ENCODE measurements at places on chromosomes 7 and 10.
A peak's percentile ranks its signal among the peaks of the same experiment; 100 is the strongest.

DNA sequence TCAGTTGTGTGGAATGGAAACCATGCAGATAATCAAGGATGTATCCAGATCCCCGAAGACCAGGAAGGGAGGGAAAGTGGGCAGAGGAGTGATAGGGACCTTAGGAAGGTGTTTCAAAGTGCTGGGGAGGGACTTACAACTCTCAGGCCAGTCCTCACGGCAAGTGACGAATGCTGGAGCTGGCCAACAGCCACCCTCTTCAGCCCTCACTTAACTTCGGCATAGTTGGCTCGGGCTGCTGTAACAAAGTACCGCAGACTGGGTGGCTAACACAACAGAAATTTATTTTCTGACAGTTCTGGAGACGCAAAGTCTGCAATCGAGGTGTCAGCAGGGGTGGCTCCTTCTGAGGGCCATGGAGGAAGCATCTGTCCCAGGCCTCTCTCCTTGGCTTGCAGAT is 265.9 kb upstream of the YAE1 start:
- no peak for DNase-seq

GRCh38 chr10:80131499-80131901 is 1.0 kb upstream of the PLAC9 start:
- DNase-seq = no peak

DNA sequence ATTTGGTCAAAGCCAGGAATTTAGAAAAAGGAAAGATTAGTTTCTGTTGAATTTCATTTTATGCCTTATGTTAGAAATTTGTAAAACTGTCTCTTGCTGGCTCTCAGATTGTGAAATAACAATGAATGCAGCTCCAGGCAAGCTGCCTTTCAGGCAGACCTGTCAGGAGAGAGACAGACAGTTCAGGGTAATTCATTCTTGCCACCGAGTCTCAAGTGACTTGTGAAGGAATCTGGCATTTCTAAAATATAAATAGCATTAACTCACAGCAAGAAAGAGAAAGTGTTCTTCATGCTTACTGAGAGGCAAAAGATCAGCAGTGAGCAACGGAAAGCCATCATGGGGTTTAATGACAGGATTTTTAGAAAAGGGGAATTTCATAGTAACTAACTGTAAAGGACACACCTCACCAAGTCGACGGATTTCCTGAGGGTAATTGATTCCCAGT is 442.3 kb upstream of the AKR1E2 start:
- no peak for DNase-seq

- DNase-seq = no peak
Measured at GRCh38 chr7:87497482-87497881, 22.0 kb upstream of the ABCB4 start.

DNA sequence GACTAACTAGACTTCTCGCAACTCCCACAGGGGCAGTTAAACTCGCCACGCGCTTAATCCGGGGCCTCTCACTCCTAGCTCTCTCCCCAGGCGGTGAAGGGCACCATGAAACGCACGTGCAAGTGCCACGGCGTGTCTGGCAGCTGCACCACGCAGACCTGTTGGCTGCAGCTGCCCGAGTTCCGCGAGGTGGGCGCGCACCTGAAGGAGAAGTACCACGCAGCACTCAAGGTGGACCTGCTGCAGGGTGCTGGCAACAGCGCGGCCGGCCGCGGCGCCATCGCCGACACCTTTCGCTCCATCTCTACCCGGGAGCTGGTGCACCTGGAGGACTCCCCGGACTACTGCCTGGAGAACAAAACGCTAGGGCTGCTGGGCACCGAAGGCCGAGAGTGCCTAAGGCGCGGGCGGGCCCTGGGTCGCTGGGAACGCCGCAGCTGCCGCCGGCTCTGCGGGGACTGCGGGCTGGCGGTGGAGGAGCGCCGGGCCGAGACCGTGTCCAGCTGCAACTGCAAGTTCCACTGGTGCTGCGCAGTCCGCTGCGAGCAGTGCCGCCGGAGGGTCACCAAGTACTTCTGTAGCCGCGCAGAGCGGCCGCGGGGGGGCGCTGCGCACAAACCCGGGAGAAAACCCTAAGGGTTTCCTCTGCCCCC is 19.5 kb downstream of the WNT8B start:
- no peak for DNase-seq

DNA sequence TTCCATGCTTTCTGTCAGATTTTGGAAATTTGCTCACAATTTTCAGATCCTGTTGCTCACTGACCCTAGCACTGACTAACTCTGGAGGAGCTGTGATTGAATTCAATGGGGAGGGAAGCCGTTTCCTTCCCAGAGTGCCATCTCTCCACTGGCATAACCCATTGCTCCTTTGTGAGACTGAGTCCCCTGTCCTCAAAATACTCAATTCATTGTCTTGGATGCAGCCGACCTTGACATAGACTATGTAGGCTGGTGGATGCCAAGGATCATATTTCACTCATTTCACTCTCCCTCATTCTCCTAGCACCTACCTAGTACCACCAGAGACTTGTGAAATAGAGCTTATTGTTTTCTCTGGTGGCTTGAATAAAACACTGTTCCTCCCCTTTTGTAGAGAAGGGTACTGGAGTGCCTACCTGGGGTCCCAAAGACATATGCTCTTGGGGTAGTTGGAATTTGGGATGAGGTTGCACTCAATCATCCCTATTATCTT is 511.3 kb upstream of the ZMIZ1 start:
- no peak for DNase-seq

GRCh38 chr10:71974489-71975021 is 10.4 kb downstream of the CHST3 start:
- peak; percentile 41 for DNase-seq

- no peak for DNase-seq
Measured at GRCh38 chr10:130177250-130177649, 41.1 kb downstream of the GLRX3 start.

- no peak for DNase-seq
Measured at GRCh38 chr10:22712211-22712955, 2.0 kb downstream of the PIP4K2A start.

DNA sequence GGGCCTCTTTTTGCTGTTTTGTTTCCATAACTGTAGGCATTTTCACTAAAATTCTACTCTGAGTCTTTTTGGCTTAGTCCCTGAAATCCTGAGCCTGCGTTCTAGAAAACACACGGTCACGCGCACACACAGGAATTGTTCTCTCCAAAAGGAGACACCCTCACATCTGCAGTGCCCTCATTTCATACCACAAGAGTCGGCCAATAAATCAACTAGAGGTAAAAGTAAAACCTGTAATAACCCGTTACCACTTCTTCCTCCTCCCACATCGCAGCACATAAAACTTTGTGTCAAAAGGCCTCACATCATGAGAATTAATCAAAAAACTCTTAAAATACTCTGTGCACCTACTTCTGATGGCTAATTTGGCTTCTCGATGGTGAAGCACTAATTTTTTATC is 133.3 kb upstream of the MGMT start:
- DNase-seq = no peak

DNA sequence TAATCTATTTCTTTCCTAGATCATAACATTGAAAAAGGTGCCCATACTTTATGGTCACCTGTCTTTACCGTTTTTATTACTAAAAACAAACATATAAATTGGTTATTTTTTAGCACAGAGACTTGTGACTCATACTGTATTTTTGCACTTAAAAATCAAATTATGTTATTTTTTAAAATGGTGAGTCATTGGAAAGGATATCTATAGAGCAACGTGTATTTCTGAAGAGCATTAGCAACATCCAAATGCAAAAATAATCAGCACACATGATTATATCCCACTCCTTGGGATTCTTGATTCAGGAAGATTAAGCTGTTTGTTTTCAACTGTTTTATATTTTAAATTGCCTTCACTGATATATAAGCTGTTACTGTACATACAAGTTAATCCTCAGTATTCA is 40.7 kb upstream of the FMC1 start:
- no peak for DNase-seq

- no peak for DNase-seq
Measured at GRCh38 chr7:140767418-140767817, 70.9 kb downstream of the NDUFB2 start.

DNA sequence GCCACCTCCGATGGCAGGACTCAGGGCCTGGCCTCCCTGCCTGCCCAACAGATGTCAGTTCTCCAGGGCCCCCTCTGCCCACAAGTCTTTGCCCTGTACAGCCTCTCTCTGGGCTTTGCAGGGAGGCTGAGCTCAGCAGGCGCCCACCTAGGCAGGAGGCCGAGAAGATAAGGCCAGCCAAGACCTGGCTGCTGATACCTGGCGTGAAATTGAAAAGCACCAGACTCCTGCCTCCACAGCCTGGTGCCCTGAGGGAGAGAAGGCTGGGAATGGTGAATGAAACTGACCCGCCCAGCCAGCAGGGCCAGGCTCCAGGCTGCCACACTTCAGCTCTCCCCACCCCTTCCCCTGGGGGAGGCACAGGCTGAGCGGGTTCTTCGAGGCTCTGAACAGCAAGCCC is 145.8 kb downstream of the CDH23 start:
- no peak for DNase-seq

DNA sequence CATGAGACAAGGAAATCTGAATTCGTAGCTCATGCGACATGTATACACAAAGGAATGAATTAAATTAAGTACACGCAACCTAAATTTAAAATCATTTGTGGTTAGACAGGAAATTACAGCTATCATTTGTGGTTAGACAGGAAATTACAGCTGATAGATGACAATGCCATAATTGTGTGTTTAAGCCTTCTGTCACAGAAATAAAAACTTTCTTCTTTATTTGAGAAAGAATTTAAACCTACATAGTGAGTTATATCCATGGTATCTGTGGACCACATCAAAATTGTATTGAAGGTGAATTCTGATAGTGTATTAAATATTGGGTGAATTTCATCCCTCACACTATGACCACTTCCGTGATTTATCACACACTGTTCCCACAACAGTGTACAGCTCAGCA is 362.9 kb downstream of the MAGI2 start:
- no peak for DNase-seq

DNA sequence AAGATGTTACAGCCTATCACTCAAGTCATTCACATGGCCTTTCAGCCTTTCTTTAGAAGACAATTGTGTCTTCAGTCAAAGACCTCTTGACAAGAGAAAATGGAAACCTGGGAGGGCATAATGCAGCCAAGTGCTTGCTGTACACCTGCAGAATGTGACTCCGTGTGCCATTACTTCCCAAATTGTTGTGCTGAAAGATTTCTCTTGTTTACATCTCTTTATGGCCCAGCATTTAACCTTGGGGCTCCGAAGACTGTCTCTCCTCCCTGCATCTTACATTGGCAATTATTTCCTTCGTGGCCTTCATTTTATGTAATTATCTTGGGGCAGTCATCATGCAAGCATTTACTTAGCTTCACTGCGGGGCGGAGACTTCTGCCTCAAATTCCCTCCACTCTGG is 287.0 kb downstream of the TCF7L2 start:
- no peak for DNase-seq

- no peak for DNase-seq
Measured at GRCh38 chr7:21996641-21997040, 50.9 kb upstream of the CDCA7L start.

DNA sequence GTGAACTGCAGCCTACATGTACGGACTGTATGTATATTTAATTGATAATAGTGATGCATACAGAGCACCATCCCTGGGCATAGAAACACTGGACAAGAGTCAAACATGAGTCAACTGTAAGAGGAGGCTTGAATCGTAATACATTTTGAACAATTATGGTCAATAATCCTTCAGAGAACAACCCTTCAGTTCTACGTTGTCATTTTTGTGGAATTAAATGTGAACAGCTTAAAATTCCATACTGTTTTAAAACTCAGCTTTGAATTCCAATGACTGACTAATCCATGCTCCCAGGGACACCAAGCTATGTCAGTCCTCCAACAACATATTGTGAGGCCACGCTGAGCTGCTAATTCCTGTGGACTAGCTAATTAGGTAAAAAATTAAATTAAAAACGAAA is 41.5 kb upstream of the KMT2E start:
- no peak for DNase-seq

GRCh38 chr7:65453341-65454030 is 79.8 kb downstream of the ZNF92 start:
- no peak for DNase-seq

- no peak for DNase-seq
Measured at GRCh38 chr7:42926204-42926603, 5.8 kb downstream of the PSMA2 start.

- no peak for DNase-seq
Measured at GRCh38 chr7:100397315-100398081, 24.2 kb downstream of the PILRA start.

DNA sequence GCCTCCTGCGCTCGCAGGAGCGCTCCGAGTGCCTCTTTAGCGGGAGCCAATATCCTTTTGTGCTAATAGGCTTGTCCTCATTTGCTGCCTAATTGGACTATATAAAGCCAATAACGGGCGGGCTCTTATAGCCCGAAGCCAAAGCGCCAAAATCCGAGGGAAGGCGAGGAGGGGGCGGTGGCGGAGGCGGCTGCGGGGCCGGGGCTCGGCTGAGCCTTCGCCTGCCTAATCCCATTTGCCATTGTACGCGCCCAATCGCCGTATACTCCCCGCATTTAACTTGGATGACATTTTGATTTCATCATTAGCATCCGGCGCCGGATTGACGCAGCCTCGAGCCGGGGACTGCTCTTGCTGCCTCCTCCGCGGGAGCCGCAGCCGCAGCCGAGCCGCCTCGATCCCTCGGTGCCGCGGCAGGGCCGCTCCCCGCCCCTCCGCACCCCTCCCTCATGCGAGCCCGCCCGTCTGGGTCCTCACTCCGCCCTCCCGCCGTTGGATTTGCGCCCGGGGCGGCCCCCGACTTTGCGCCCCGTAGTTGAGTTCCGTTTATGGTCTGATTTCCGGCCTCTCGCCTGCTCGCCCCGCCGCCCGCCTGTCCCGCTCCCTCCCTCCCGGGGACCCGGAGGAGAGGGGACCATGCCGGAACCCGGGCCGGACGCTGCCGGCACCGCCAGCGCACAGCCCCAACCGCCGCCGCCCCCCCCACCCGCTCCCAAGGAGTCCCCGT is at the start of gene HMX3:
Gene HMX3, plus strand, starts transcription at position 556 of the 727 bp plus-strand sequence. Its CDS starts 81 bp downstream, at position 637.
- no peak for DNase-seq

DNA sequence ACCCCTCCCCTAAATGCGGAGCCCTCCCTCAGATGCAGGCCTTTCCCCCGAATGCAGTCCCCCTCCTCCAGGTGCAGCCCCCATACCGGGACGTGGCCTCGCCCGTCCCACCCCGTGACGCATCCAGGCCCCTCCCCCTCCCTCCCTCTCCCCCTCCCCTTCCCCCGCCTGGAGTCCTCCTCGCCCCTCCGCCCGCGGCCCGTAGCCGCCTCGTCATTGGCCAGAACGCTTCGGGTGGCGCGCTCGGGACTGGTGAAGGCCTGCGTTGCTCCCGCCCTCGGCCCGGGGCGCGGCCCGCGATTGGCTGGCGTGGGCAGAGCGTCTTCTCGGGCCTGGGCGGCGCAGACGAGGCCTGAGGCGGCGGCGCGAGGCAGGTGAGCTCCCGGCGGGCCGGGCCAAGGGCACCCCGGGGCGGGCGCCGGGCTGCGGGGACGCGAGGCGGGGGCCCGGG is 16.0 kb upstream of the SUN1 start:
- DNase-seq = peak; percentile 92

GRCh38 chr7:130273081-130273932 is 6.6 kb downstream of the CPA2 start:
- no peak for DNase-seq

- no peak for DNase-seq
Measured at GRCh38 chr7:50648570-50649169, 83.5 kb upstream of the DDC start.

Measured in stimulated activated CD8-positive, alpha-beta memory T cell treated with anti-CD3 and anti-CD28 coated beads, Interleukin-7, amount 100 ng/mL, for 48 hours (primary cell).